ENCODE measurements at places on chromosomes 2 and 18.
A peak's percentile ranks its signal among the peaks of the same experiment; 100 is the strongest.

DNA sequence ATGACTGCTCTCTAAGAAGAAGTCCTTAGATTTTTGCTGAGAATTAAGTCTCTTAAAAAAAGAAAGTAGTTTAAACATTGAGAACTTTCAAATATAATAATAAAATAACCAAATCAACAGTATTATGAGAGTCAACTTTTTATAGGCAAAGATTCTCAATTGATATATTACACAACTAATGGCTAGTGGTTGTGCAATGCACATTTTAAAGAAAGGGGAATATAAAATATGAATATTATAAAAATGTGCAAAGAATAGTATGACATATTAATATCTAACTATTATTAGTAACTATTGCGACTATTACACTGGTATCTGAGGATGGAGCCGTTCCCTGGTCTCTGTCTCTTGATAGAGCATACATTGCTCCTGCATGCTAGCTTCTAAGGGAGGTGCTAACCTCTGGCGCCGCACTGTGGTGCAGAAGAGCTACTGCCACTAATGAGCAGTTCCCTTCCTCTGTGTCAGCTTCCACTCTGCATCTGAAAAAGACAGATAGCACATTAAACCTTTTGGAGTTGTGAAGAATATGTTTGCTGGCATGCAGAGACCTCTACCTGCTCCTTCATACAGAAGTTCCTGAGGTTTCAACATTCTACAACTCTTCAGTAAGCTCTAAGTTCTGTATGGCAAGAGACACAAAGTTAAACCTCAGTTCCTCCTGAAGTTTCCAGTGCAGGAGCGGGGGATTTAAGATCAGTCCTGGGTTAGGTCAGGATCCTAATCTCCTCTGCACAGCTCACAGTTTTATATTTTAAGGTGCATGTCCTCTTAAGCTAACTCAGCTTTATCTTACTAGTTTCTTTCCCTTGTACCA lies 3.5 kb upstream of the SLC9A2 start:
- DNase-seq = peak; percentile 67

DNA sequence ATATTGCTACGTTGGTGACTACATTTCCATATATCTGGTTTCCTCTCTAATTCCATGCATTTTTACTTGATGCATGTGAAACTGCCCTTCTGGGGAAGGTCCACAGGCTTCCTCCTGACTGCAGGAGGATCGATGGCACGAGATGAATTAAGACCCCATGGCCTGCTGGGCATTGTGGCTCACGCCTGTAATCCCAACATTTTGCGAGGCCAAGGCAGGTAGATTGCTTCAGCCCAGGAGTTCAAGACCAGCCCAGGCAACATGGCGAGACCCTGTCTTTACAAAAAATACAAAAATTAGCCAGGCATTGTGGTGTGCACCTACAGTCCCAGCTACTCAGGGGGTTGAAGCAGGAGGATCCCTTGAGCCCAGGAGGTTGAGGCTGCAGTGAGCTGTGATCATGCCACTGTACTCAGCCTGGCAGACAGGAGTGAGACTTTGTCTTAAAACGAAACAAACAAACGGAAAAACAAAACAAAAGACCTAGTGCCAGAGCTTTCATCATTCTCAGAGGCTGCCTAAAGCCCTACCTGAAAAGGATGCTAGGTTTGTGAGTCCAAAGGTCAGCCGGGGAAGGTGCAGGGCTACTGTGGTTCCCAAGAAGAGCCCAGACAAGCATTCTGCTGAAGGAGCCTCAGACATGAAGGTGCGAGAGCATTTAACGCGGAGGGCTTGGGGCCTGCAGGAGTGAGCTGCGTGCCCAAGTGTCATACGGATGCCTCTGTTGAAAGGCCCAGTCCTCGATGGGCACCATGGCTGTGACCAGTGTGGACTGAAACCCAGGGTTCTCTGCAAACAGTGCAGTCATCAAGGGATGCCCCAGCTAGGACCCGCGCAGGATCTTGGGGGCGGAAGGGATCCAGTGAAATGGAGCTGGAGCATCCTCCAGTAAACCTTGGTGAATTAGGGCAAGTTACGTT lies 21.6 kb downstream of the GPR55 start:
- no peak for DNase-seq

DNA sequence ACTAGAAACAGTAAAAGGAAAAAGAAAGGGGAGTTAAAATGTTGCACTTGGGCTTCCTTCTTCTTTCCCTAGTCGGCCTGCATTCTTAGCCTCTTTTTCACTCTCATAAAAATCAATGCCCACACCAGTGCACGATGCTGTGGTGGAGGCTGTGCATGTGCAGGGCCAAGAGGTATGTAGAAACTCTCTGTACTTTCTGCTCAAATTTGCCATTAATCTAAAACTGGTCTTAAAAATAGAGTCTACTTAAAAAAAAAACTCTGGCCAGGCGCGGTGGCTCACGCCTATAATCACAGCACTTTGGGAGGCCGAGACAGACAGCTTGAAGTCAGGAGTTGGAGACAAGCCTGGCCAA lies 11.1 kb downstream of the TRAPPC8 start:
- peak; percentile 85 for DNase-seq

DNA sequence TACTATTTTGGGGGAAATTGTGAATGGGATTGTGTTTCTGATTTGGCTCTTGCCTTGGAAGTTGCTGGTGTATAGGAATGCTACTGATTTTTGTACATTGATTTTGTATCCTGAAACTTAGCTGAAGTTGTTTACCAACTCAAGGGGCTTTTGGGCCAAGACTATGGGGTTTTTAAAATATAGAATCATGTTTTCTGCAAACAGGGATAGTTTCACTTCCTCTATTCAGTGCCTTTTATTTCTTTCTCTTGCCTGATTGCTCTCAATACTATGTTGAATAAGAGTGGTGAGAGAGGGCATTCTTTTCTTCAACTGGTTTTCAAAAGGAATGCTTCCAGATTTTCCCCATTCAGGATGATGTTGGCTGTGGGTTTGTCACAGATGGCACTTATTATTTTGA lies 1383.8 kb upstream of the ACVR2A start:
- DNase-seq = no peak

All from EH (cell line).